ENCODE measurements at places on chromosomes 13 and 19.

DNA sequence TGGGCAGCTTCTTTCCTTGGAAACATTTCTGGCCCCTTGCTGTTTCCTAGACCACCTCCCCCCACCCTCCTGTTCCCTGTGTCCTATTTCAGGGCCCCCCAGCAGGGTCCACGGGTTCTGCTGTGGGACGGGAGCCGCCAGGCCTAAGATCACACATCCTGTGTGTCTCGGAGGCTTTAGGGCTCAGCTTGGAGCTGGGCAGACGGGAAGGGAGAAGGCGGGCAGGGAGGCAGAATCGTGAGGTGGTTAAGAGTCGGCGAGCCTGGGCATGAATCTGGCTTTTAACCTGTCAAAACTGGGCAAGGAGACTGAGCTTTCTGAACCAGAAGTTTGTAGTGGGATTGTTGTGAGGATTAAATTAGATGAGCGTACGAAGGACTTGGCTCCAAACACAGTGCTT, 4.8 kb downstream of the KCNC3 start:
- DNase-seq = no peak

DNA sequence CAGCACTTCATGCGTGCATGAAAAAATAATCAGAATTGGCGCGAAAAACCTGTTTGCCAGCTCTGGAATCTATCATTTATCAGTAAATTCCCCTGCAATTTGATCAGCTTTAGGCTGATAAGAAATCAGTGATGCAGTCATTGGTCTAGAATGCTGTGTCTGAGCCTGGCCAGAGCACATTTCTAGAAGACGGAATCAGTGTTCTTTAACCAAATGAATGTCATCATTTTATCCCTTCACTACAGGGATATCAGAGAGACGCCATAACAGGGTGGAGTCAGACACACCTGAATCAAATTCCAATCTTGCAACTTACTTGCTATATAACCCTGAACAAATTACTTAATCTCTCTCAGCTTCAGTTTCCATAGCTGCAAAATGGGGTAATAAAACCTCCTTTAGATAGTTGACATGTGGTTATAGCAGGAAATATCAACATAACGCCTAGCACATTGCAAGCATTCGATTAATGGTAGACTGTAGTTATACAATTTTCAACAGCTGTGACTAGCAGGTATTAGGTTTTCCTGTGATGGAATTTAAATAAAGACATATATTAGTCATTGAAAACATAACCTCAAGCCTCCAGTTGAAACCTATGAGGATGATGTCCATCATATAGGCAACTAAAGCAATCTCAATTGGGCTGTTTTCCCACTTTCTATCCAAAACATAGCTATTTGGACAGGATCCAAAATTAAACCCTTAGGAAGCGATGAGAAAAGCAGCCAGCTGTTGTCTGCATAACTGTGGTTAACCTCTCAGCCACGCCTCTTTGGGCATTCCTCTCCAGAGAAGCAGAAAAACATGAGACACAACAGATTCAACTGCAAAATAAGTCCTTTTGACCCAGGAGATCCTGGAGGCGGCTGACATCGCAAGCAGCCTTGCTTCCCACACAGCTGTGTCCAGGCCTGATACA, 51.6 kb upstream of the UBL3 start:
- peak; percentile 73 for DNase-seq

- no peak for DNase-seq
These were observed 9.4 kb upstream of the LRRC63 start for GRCh38 chr13:46202188-46202795.

DNA sequence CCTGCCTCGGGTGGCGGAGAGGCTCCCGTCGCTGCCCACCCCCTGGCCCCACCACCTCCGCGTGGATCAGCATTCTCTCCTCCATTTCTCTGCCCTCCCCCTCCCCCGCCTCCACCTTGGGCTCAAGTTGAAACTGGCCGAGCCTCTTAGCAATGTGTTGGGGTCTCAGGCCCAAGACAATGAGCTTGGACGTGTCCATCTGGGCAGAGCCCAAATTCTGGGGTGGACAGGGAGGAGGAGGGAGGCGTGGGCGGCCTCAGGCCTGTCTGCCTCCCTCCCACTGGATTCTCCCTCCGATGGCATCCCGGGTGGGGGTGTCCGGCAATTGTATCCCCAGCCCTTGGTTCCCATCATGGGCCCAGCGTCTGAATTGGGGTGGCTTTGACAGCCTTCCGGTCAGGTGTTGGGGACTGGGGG, 1.2 kb downstream of the CELF5 start:
- DNase-seq = no peak

DNA sequence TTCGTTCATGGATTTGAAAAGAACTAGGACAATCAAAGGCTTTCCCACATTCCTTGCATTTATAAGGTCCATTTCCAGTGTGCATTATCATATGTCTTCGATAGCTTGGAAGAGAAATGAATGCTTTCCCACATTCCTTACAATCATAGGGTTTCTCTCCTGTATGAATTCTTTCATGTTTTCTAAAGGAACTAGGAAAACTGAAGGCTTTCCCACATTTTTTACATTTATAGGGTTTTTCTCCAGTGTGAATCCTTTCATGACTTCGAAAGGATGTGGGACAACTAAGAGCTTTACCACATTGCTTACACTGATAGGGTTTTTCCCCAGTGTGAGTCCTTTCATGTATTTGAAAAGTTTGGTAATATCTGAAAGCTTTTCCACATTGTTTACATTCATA, 19.8 kb downstream of the ZNF709 start:
- no peak for DNase-seq

- no peak for DNase-seq
These were observed 96.8 kb downstream of the ATP8A2 start for GRCh38 chr13:25468325-25469168.

- peak; percentile 16 for DNase-seq
These were observed 233.9 kb downstream of the ABCC4 start for GRCh38 chr13:95067303-95067702.

DNA sequence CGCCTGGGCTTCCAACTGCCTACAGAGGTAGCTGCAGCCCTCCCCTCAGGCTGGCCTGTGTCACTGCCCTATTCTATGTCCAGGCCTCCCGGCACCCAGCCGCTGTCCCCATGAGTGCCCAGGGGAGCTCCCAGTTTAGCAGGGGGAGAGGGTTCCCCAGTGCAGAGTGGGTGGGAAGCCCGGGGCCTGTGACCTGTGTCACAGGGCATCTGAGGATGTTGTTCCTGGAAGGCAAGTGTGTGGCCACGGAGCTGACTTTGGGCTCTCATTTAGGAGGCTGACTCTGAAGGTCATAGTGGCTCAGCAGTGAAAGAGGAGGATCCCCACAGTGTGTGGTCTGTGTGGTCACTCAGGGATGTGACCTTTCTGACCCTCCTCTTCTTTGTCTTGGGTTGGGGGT, 25.1 kb downstream of the PPP1R37 start:
- DNase-seq = no peak

GRCh38 chr19:2261438-2262172, 5.4 kb upstream of the JSRP1 start:
- no peak for DNase-seq

DNA sequence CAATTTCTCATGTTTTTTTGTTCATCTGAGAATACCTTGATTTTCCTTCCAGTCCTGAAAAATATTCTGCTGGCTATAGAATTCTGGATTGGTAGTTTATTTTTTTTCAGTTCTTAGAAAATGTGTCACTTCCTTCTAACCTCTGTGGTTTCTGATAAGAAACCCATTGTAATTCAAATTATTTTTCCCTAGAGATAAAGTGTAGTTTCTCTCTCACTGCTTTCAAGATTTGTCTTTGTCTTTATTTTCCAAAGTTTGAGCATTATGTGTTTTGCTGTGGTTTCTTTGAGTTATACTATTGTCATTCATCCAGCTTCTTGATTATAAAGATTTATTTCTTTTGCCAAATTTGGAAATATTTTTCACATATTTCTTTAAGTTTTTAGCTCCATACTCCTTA, 324.0 kb upstream of the SPRY2 start:
- DNase-seq = no peak

GRCh38 chr13:114120591-114121011, 11.8 kb downstream of the RASA3 start:
- DNase-seq = no peak

DNA sequence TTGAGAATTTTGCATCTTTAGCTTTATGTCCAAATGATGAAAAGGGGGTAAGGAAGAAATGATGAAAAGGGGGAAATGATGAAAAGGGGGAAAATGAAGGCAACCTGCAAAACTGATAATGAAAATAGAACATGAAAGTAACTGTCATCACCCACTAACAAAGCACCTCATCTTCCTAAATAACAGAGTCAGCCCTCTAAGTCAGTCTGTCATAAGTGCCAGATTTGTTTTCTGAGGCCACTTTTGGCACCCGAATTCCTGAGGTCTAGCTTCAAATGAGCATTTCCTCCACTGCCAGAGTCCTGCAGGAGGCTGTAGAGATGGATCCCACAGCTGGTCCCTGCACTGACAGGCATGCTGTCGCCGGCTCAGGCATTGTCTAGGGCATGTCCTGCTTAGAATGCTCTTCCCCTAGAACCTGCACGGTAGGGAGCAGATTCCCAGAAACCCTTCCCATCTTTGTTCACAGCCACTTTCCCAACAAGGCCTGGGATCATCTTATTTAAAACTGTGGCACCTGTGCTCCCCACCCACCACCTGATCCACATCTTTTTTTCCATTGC, 25.3 kb downstream of the RAP2A start:
- no peak for DNase-seq

- DNase-seq = no peak
These were observed 17.6 kb upstream of the SPATA13 start for GRCh38 chr13:24142886-24143285.

GRCh38 chr13:42561752-42562467, 12.0 kb upstream of the TNFSF11 start:
- DNase-seq = no peak

DNA sequence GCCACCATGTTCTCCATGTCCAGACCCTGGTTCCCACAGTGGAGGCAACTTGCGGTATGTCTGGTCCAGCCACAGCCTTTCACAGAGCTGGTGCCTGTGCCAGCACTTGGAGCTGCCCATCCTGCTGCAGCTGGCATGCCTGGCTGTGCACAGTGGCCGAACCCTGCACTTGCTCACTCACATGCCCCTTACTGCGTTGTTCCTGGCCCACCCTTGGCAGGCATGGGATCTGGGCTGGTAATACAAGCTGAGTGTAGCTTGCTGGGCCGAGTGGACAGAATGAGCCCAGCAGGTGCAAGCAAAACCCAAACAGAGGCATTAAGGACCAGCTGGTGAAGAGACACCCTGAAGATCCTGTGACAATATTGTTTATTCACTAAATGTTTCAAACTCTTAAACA, 583.9 kb upstream of the SLITRK6 start:
- DNase-seq = no peak

- DNase-seq = no peak
These were observed 2.2 kb upstream of the MCF2L start for GRCh38 chr13:112966776-112967175.

DNA sequence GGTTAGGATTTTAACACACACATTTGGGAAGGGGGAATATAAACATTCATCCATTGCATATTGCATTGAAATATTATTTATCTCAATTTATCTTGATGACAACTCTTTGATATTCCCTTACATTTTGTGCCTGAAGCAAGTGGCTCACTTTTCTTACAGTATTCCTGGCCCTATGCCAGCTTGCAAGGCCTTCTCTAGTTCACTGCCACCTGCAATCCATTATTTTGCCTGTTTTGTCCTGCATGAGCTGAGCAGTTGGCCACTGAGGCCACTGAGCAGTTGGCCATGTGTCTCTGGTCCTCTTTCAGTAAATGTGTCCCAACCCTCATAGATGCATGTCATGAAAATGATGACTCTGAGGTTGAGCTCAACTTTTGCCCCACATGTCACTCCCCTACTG, 49.8 kb downstream of the CBY2 start:
- DNase-seq = no peak

DNA sequence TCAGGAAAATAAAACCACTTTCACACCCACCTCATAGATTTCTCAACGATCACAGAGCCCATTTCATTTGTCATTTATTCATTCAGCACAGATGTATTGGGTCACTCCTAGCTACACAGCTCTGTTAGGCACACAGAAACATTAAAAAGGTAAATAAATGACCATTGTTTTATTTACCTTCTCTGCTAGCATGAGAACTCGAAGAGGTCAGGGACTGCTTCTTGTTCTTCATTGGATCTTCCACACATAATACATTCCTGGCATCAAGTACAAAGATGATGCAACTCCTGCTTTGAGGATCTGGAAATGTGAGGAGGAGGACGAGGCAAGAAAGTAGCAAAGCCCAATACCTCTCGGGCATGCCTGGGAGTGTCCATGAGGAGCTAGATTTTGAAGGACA, 168.1 kb downstream of the RBM26 start:
- DNase-seq = no peak

DNA sequence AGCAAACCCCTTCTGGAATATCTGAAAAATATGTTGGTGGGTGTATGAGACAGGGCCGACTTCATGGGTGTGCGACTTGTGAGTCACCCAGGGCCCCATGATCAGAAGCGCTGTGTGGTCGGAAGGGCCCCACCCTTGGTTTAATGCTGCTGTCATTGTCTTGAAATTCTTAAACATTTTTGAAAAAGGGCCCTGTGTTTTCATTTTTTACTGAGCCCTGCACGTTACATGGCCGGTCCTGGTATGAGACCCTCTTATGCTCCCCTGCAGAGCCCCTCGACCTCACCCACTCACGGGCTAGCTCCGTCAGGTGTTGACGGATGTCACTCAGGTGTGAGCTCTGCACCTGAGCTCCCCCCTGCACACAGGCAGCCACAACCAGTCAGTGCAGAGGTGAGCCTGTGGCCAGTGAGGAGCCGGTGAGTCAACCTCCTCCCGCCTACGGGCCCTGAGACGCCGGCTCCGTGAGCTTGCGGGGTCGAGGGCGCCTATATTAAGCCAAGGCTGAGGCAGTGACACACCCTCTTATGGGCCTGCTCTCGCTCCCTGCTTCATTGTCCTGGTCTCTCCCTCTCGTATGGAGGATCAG, 27.7 kb downstream of the GADD45B start:
- DNase-seq = peak; percentile 58

DNA sequence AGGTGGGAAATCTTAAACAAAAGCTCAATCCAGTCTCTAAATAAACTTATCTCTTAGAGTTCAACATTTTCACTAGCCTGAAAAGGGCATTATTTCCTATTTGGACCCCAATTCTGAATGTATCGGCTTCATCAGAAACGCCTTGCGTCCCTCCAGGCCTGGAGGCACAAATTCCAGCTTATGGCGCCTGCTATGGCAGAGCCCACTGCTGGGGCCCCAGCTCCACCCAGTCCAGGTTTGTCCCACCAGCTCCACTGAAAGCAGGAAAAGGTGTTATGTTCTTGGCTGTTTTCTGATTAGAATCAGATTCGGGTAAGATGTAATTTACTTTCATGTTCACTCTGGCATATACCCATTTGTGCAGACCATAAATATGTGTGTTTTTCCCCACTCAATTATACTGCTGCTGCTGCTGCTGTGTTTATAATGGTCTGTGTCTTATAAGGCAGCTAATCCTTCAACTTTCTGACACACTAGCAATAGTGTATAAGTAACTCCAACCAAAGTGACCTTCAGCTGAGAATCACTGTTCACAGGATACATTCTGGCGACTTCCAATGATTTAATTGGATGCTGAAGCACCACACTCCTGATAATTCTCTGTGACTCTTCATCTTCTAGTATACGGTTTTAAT, 6.4 kb downstream of the IRS2 start:
- no peak for DNase-seq

GRCh38 chr19:10998045-10998533, 37.3 kb downstream of the SMARCA4 start:
- DNase-seq = peak; percentile 60

- DNase-seq = no peak
These were observed 100.6 kb upstream of the FAM216B start for GRCh38 chr13:42680748-42681147.

Data from RCC 7860 (cell line).